CD4-positive, alpha-beta memory T cell (primary cell): ENCODE measurements at places on chromosomes 6 and 20.
A peak's percentile ranks its signal among the peaks of the same experiment; 100 is the strongest.

DNA sequence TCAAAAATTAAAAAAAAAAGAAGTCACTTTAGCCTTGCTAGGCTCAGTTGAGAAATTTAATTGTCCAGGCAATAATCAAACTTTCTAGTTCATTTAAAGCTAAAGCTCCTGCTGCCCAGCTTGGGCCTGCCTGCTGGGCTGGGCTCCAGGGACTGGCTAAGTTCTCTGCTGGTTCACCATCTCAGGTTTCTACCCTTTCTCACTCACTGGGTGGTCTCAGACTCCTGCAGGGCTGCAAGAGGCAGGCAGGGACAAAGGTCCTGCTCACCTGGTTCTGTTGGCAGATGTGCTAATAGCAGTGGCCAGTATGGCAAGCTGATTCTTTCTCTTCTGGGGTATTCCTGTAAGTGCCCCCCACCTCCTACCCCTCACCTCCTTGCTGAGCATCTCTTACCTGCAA, 21.2 kb upstream of the RTF2 start:
- DNase-seq: no peak

DNA sequence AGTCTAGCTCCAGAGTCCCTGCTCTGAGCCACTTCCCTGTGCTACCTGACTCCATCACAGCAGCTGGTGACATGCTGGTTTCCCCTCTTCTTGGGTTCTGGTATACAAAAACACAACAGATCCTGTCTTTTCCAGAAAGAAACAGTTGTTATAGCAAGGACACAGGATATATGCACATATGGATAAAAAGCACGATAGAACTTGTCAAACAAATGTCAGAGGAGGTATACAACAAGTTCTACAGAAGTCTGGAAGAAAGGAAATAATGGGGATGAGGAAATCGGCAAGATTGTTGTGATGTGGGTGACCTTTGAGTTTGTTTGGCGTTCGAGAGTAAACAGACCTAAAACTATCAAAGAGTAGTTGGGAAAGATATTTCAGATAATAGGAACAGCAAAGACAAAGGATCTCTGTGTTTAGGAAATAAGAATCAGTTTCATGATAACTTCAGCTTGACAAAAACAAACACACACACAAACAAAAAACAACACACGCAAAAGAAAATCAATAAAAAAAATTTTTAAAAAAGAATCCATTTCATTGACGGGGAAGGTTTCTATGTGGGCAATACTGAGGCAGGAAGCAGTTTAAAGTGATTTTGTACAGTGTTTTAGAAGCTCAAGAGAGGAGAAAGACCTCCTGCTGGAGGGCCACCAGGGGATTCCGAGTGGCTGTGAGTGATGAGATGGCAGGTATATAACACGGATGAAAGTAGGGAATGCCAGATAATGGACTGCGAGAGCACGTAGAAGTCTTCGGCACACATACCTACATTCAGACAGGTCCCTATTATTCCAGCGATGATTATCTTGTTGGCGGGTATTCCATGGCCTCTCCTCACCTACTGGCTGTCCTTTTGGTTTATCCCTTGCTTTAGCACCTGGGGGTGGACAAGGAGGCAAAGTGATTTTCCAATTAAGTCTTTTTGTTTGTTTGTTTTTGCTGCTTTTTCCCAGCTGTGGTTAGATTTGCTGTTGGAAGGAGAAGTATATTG, 174.9 kb downstream of the HS3ST5 start:
- DNase-seq: no peak

- no peak for DNase-seq
Observed at GRCh38 chr20:22984008-22984407, 51.1 kb upstream of the SSTR4 start.

- DNase-seq: no peak
Observed at GRCh38 chr6:144106206-144106605, 10.8 kb upstream of the SF3B5 start.

- DNase-seq: no peak
Observed at GRCh38 chr20:31845300-31845863, at the start of gene FOXS1. Gene FOXS1, minus strand, starts transcription at chr20:31845604. Its CDS starts 62 bp downstream, at chr20:31845542.

DNA sequence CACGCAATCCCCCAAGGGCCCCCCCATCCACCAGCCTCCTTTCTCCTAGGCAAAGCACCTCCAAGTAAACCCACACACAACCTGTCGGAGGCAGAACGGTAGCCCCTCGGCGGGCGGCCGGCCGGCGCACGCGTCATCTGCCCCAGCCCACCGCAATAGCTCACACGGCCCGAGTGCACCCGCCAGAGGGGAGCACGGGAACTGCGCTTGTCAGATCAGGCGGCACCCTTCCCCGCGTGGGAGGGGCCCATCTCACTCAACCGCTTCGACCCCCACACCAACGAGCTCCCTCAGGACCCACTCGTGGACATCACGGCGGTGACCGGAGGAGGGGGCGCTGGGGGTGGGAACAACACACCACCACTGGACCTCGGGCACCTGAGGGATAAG, 767.9 kb upstream of the DEFB115 start:
- DNase-seq: no peak

GRCh38 chr6:134309227-134309626, 8.7 kb downstream of the SGK1 start:
- DNase-seq: no peak

DNA sequence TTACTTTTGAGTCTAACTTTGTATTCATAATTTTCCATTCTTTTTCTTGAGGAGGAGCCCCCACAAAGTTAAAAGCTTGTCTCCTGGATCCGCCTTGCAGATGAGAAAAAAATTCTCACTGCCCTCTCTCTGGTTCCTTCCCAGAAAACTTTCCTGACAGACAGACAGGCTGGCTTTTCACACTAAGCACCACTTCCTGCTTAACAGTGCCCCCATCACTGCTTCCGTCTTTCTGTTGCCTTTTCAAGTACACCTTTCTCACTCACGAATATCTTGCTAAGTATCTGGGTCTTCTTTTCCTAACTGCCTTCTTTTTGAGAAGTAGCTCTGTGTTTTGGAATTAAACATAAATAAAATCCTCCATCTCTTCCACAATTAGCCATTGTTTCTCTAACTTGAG, 19.8 kb upstream of the LMBRD1 start:
- no peak for DNase-seq

DNA sequence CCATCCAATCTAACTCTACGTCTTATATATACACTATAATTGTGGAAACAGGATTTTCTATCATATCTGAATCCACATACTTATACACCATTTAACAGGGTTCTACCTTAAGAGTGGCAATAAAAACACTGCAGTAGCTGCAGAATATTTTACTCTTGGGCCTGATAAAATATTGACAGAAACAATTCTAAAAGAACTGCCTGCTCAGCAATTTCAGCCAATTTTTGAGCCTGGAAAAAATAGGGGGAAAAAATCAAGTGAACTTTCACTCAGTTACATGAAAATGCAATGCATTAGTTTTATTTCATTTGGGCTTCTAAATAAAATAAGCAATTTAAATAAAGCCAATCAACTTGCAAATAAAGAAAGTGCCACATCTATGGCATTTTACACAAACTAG, 246.5 kb upstream of the RUNX2 start:
- no peak for DNase-seq

DNA sequence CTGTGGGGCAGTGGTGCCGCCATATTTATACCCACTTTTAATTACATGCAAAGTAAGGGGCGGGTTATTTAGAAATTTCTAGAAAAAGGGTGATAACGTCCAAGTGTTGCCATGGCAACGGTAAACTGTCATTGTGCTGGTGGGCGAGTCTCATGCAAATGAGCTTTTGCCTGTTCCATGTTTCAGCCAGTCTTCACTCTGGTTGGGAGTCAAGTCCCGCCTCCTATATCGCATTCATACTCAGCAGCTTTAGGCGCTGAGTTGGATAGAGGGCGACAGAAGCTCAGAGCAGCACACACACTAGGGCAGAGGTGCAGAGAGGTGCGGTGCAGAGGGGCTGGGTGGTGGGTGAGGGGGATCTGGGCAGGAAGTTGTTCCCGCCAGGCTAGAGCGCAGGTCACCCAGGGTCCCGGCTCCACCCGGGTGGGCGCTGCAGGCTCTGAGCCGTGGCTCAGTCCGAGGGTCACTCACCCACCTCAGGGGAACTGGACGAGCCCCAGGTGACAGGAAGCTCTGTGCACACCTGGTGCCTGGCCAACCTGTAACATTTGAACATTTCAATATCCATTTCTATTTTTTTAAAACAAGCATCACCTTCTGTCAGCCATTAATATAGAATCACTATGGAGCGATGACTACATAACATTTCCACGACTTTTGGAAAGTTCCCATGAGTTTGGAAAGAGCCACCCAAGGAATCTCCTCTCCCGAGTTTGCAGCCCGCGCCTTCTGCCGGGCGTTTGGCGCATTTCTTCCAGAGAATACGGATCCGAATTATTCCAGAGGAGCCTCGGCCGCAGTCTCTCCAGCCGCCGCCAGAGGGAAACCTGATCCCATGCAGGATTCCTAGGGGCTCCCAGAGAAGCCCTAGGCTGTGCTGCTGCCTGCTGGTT, 89.1 kb upstream of the PHACTR3 start:
- DNase-seq: no peak

GRCh38 chr20:46058599-46059281, 29.7 kb downstream of the SLC12A5 start:
- no peak for DNase-seq

DNA sequence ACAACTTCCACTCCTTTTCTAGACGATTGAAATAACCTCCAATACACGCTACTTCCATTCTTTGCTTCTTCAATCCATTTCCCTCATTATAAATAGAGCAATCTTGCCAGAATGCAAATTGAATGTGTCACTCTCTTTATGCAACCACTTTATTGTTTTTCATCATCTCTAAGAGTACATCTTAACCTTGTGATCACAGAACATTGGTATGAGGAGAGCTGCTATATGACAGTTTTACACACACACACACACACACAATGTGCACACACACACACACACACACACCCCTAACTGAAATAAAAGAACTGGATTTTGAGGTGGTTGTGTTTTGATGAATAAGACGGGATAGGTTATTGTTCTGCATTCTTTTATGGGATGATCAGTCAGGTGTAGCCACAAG, 187.0 kb downstream of the HDGFL1 start:
- DNase-seq: no peak

- DNase-seq: peak; percentile 4
Observed at GRCh38 chr6:137269347-137269746, 50.2 kb upstream of the IFNGR1 start.

DNA sequence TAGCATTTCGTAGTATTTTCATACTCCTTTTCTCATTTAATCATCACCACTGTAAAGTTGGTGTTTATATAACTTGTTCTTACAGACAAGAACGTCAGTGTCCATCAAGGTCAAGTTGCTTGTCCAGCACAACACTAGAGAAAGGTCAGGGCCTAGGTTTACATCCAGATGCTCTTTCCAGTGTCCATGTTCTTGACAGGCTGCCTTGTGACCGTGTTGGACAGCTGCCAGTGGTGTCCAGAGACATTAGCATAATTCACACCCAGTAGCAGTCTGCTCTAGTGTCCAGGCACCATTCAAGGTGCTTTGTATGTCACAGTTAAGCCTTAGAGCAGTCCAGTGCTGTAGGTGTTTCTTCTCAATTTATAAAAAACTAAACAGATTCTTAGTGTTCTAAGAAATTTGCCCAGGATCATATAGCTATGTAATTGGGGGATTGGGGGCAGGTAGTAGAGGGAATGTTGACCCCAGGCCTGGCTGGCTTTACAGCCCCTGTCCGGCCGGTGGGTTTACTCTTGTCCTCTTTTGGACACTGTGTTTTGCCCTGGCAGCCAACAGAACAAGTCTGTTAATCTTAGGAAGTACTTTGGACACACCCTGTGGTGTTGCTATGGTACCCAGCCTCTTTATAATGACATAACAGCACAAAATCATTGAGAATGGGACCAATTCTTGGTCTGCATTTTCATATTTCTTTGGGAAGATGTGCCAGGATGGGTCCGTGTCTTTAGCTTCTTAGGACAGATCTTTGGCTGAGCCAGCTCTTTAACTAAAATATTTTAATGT, 8.0 kb downstream of the STK35 start:
- DNase-seq: no peak

DNA sequence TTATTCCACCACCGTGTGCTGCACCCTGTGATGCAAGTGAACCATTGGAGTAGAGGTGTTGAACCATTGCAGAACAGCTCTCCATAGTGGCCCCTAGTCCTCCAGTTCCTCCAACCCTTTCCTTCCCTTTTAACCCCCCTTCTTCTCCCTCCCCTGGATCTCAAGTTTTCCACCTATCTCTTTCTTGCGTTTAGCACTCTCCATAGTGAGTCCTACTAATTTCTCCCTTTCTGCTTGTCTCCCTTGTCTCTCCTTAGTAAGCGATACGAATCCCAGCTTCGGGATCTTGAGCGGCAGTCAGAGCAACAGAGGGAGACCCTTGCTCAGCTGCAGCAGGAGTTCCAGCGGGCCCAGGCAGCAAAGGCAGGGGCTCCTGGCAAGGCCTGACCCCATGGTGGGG, 1.1 kb downstream of the PFDN6 start:
- DNase-seq: no peak

DNA sequence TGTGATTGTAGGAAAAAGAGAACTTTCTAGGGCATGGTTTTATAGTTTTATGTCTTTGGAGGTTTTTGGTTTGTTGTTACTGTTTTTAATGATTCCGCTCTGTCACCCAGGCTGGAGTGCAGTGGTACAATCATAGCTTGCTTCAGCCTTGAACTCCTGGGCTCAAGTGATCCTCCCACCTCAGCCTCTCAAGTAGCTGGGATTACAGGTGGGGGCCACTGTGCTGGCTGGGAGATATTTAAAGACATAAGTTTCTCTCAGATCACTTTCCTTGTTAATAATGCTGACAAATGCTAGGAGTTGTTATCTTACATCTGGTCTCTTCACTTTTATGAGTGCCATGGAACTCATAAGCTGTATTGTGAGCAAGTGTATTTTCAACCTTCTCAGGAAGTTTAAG, 116.3 kb downstream of the SCAF8 start:
- DNase-seq: no peak

DNA sequence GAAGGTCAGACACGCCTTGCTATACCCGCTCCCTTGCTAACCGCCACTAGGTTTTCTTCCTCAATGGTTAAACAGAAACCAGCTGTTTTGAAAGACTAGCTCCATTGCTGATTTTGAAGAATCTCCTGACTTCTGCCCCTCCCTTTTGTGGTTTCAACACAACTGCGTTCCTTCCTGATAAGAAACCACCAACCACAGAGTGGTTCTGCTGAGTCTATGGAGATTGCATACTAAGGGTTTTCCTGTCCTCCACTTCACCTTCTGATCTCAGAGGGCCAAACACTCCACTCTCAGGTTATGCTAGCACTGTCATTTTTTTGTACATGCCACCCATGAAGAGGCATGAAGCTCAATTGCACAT, 207.9 kb downstream of the MYLK4 start:
- DNase-seq: peak; percentile 67

- DNase-seq: peak; percentile 58
Observed at GRCh38 chr6:157884756-157885155, 61.7 kb downstream of the SNX9 start.

- no peak for DNase-seq
Observed at GRCh38 chr6:9126878-9127560, 691.7 kb upstream of the SLC35B3 start.

DNA sequence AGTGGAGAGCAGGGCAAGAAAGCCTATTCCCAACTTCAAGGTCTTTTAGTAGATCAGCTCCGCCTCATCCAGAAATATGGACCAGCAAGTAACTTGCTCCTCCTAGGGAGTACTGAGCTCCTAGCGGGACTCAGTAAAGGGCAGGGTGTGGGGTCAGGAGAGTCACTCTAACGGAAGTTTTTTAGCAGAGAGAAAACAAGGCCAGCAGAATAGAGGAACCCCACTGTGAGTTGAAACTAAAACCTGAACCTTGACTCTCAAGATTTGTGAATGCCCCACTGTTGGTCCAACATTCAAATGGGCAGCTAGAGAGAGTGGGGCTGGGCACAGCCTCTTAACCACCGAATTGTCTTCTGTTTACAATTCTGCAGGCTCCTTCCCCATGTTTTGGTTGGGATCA, 244.8 kb downstream of the FARS2 start:
- no peak for DNase-seq

- no peak for DNase-seq
Observed at GRCh38 chr6:166418691-166419143, 36.0 kb upstream of the MPC1 start.
